ENCODE measurements at places on chromosomes 16 and 17. TPM values are rescaled to one million over a fixed set of nuclear protein-coding genes. Genes with fewer than 3 reads are reported as not detected.

KLHL11 gene
- total RNA-seq, result 2.5 TPM

TMEM170A gene
- 16.4 TPM for total RNA-seq

NPW gene
- 1.0 TPM for total RNA-seq

ASGR1 gene
- total RNA-seq, result 1.0 TPM

CPNE7 gene
- 63.9 TPM for total RNA-seq

TBC1D3H gene
- total RNA-seq, result not detected

RHBDL3 gene
- total RNA-seq, result 4.6 TPM

Data from A549 treated with RU486 at 1 μM for 4 hours (cell line).